ENCODE measurements at places on chromosomes 5 and 9. TPM values are rescaled to one million over a fixed set of nuclear protein-coding genes. Genes with fewer than 3 reads are reported as not detected.

Gene NFIL3
- total RNA-seq, result 17.7 TPM

Gene COL27A1
- 2.0 TPM for total RNA-seq

Gene GABRA6
- total RNA-seq, result not detected

Gene RORB
- 2.0 TPM for total RNA-seq

Gene TRIP13
- 4.1 TPM for total RNA-seq

Gene LCP2
- not detected for total RNA-seq

Gene FAM219A
- 2.8 TPM for total RNA-seq

Gene HK3
- not detected for total RNA-seq

Gene PCDHGA7
- total RNA-seq, result 5.7 TPM

Gene KIF24
- total RNA-seq, result 0.63 TPM

Gene TMOD1
- 0.16 TPM for total RNA-seq

Gene F12
- 0.63 TPM for total RNA-seq

Gene SLC4A9
- not detected for total RNA-seq

Gene PCDHB10
- total RNA-seq, result 1.4 TPM

Gene ACSL6
- under 0.01 TPM for total RNA-seq

Gene S100Z
- not detected for total RNA-seq

Gene GPR151
- not detected for total RNA-seq

Gene MYMK
- total RNA-seq, result not detected

Gene RABGAP1
- total RNA-seq, result 36.6 TPM

Gene PTGS1
- total RNA-seq, result 18.6 TPM

Gene CTNND2
- not detected for total RNA-seq

Gene C9orf40
- 1.0 TPM for total RNA-seq

Gene KIAA0825
- 2.7 TPM for total RNA-seq

Gene SLC27A6
- not detected for total RNA-seq

Gene CEMIP2
- 18.4 TPM for total RNA-seq

Gene GPR150
- total RNA-seq, result 0.32 TPM

Gene SPINK1
- not detected for total RNA-seq

Gene PARP8
- 8.0 TPM for total RNA-seq

Gene IFNA21
- total RNA-seq, result not detected

Gene SLIT3
- 0.95 TPM for total RNA-seq

Gene ZDHHC11B
- 0.32 TPM for total RNA-seq

Gene PSAT1
- 9.0 TPM for total RNA-seq

Gene PDE6A
- total RNA-seq, result not detected

Gene HMCN2
- 0.09 TPM for total RNA-seq

Gene PCDHGA12
- total RNA-seq, result 7.4 TPM

Gene UBE2R2
- total RNA-seq, result 18.8 TPM

All from bronchial smooth muscle cell (primary cell).